Brain pericyte (primary cell): ENCODE measurements at places on chromosomes 12 and 14.

DNA sequence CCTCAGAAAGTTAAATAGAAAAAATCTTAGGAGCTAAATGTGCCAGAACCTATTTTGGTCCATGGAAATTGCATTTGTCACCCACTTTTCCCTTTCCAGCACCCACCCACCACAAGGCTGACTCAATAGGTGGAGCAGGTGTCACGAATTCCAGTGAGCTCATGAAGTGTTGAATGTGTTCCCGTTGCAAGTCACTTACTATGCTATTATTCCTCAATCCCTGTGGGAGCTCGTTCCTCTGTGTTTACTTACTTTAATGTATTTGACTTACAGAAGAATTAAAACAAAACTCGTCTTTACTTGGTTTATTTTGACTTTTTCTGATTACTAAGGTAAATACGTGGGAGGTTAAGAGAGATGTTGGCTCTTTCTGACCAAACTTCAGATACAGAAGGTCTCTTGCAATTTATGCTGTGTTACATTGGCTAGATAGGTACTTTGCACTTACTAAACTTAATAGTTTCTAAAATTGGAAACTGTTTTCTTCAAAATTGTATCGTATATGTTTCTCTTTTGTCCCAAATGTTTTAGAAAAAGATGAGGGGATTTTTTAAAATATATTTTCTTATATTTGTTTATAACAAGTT is 269.4 kb upstream of the NOVA1 start:
- no peak for DNase-seq

DNA sequence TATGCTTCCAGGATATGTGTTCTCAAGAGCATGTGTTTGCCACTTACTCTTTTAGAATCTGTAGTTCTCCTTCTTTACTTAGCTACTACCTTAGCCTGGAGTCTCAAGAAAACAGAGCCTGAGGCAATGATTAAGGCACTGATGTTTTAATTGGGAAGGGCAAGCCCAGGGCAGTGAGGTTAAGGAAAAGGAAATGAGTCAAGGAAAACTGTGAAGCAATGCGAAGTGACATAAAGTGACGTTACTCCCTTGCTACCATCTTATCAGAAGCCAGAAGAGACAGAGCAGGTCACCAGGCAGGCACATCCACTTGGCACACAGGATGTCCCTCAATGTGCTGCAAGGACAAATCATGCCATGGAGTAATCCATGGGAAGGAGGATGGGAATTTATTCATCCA is 11.3 kb upstream of the EML5 start:
- no peak for DNase-seq

- no peak for DNase-seq
Observed at GRCh38 chr12:111792155-111792855, 25.6 kb downstream of the ALDH2 start.

GRCh38 chr12:30514666-30515065 is 181.0 kb downstream of the IPO8 start:
- no peak for DNase-seq

DNA sequence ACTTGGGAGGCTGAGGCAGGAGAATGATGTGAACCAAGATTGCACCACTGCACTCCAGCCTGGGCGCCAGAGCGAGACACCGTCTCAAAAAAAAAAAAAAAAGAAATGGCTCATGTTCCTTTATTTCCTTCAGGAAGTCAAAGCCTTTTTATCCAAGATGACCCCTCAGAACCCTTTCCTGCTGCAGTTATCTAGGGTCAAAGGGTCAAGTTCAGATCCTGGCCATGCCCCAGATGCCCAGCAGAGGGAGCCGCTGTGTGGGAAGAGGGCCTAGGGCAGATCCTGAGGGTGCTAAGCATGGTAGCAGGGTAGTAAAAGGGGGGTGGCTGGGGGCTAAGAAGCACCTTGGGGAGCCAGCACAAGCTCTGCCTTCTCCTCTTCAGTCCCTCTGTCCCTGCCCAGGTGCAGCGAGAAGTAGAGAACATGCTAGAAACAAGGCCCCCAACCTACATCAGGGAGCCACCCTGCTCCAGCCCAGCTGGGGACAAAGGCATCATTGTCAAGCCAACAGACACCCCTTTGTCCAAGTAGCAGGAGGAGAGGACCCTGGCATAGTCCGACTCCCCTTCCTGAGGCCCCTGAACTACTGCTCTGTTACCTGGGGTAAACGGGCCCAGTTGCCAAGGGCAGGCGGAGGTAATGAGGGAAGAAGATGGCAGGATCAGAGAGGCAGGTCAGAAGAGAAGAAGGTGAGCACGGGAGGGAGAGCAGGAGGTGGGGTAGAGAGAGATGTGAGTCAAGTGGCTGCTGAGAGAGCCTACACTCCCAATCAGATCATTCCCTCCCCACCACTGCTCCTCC is 6.5 kb downstream of the NFE2 start:
- DNase-seq, result no peak

GRCh38 chr12:91637789-91638624 is 455.4 kb upstream of the DCN start:
- no peak for DNase-seq

- DNase-seq, result peak; percentile 63
Observed at GRCh38 chr14:32366986-32367385, 37.9 kb downstream of the AKAP6 start.

- no peak for DNase-seq
Observed at GRCh38 chr12:92504594-92504981, 198.2 kb upstream of the PLEKHG7 start.

DNA sequence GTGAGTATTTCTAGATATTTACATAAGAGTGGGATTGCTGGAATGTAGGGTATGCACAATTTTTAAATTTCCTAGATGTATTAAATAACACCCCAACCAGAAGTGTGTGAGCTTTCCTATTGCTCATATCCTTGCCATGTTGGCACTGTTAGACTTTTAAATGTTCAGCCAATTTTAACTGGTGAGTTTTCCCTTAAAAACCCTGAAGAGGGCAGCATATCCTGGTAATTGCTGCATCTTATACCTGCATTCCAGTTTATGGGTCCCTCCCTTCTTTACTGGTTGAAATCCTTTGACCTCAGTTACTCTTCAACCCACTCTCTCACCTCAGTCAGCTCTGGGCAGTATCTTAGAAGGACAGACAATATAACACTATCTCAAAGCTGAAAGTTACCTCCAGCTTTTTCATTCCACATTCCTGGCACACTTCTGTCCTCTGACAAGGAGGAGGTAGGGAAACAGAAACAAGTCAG is 270.6 kb downstream of the PAWR start:
- DNase-seq, result no peak

GRCh38 chr12:2169940-2170339 is 117.2 kb downstream of the CACNA1C start:
- no peak for DNase-seq

GRCh38 chr14:29743531-29743930 is 184.1 kb downstream of the PRKD1 start:
- no peak for DNase-seq

GRCh38 chr12:11576104-11576503 is 73.4 kb upstream of the ETV6 start:
- no peak for DNase-seq

- DNase-seq, result no peak
Observed at GRCh38 chr12:112549031-112549430, 130.3 kb downstream of the PTPN11 start.

DNA sequence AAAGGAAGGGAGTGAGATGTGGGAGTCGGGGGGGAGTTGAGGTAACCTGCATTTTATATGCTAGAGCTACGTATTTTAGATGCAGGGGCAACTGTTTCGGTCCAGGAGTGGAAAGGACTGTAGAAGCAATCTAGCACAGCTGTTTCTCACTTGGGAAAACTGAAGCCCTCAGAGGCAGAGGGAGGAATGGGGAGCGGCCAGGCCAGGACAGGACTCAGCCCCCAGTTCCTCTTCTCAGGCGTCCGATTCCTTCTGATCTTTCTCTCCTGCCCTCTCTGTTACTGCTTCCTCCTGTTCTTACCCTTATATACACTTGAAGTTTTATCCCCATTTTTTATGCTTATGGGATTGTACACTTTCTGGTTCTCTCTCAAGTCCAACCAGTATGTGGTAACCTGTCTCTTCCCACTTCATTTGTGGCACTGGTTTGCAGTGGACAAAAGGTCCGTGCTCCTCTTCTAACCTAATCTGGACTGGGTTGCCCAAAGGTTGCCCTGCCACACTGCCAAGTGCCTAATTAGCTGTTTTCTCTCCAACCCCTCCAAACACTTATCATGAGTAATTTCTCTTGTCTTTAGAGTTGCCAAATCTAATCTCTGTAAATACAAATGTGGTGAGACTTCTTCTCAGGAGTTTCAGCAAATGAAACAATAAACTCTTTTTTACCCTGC is 16.2 kb downstream of the LPCAT3 start:
- DNase-seq, result no peak

DNA sequence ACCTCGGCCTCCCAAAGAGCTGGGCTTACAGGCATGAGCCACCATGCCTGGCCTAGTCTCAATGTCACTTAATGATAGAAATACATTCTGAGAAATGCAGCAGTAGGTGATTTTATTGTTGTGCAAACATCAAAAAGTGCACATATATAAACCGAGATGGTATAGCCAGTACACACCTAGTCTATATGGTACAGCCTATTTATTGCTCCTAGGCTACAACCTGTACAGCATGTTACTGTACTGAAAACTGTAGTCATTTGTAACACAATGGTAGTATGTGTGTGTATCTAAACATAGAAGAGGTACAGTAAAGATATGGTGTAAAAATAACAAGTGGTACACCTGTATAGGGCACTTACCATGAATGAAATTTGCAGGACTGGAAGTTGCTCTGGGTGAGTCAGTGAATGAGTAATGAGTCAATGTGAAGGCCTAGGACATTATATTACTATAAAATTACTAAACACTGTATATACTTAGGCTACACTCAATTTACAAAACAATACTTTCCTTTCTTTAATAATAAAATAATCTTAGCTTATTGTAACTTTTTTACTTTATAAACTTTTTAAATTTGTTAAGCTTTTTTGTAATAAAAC is 166.7 kb upstream of the SYT1 start:
- DNase-seq, result no peak

GRCh38 chr12:5348491-5348890 is 83.4 kb upstream of the NTF3 start:
- DNase-seq, result no peak

- DNase-seq, result no peak
Observed at GRCh38 chr14:77120771-77121743, 20.5 kb downstream of the ZDHHC22 start.

GRCh38 chr12:106093246-106093645 is 45.5 kb downstream of the NUAK1 start:
- DNase-seq, result peak; percentile 42

DNA sequence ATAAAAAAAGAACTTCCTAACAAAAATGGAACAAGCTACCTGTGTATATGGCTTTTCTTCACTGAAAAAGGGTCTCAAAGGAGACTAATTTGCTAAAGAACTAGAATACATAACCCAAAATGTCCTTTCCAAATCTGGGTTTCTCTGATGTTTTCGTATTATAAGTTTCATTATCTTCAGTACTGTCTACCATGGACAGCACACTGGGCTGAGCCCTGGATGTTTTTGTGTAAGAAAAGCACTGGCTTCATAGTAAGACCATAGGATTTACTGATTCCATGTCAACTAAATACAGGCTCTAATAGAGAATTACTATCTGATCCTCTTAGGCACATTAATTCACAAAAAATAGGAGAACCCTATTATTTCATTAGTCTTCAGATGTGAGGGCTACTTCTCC is 94.3 kb upstream of the GPHB5 start:
- no peak for DNase-seq
